GM19239 (cell line): ENCODE measurements at places on chromosomes 7 and 10.

- no peak for DNase-seq
Measured at GRCh38 chr10:24381235-24382010, 172.5 kb downstream of the KIAA1217 start.

GRCh38 chr7:111173990-111174389 lies 83.1 kb downstream of the LRRN3 start:
- DNase-seq: no peak

- DNase-seq: no peak
Measured at GRCh38 chr10:113953505-113954272, 90.0 kb upstream of the ADRB1 start.

GRCh38 chr10:24951201-24952142 lies 934 bp downstream of the PRTFDC1 start:
- DNase-seq: no peak

DNA sequence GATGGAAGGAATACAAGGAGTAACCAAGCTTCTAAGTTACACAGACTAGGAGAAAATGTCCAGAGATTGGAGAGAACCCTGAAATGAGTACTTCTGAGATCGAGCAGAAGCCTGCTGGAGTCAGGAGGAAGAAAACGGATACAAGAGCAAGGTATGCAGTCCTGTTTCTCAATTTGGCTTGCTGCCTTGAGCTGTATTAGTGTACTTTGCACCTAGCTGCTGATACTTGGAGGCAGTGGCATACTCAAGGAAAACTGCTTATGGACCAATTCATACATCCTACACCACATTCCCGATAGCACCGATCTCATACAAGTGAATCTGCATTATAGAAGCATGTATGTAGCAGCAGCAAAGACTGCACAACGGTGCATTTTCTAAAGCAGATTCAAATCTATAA lies 14.4 kb downstream of the PIP4K2A start:
- DNase-seq: no peak

- DNase-seq: no peak
Measured at GRCh38 chr10:116763440-116763839, 21.1 kb upstream of the HSPA12A start.
